ENCODE measurements at places on chromosomes 5 and 9.

- no peak for DNase-seq
Measured at GRCh38 chr5:59003124-59003523, 420.2 kb downstream of the RAB3C start.

- no peak for DNase-seq
Measured at GRCh38 chr5:103774721-103775120, 212.1 kb upstream of the NUDT12 start.

- DNase-seq, result no peak
Measured at GRCh38 chr5:109273594-109273993, 136.2 kb downstream of the PJA2 start.

- DNase-seq, result peak; percentile 28
Measured at GRCh38 chr5:176535101-176535663, 2.0 kb downstream of the RNF44 start.

GRCh38 chr9:26264709-26265601 lies 586.7 kb upstream of the TUSC1 start:
- DNase-seq, result no peak

DNA sequence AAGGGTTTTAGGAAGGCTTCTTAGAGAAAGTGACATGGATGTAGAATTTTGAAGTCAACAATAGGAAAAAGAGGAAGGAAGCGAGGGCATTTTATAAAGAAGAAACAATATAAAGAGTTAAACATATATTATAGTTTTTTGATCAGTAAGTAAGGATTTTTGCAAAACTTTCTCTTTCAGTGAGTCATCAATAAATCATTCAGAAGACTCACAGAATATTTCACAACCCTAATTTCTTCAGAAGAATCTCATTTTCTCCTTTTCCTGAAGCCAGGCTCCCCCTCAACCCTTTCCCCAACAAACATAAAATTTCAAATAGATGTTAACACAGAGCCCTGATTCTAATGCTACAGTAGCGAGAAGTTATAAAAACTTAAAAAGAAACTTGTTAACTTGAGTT lies 4.3 kb upstream of the COX7C start:
- DNase-seq, result no peak

- no peak for DNase-seq
Measured at GRCh38 chr9:6197330-6197729, 18.3 kb upstream of the IL33 start.

- no peak for DNase-seq
Measured at GRCh38 chr5:117318528-117318927, 743.9 kb upstream of the SEMA6A start.

- DNase-seq, result no peak
Measured at GRCh38 chr5:90983148-90983547, 400.0 kb downstream of the ARRDC3 start.

DNA sequence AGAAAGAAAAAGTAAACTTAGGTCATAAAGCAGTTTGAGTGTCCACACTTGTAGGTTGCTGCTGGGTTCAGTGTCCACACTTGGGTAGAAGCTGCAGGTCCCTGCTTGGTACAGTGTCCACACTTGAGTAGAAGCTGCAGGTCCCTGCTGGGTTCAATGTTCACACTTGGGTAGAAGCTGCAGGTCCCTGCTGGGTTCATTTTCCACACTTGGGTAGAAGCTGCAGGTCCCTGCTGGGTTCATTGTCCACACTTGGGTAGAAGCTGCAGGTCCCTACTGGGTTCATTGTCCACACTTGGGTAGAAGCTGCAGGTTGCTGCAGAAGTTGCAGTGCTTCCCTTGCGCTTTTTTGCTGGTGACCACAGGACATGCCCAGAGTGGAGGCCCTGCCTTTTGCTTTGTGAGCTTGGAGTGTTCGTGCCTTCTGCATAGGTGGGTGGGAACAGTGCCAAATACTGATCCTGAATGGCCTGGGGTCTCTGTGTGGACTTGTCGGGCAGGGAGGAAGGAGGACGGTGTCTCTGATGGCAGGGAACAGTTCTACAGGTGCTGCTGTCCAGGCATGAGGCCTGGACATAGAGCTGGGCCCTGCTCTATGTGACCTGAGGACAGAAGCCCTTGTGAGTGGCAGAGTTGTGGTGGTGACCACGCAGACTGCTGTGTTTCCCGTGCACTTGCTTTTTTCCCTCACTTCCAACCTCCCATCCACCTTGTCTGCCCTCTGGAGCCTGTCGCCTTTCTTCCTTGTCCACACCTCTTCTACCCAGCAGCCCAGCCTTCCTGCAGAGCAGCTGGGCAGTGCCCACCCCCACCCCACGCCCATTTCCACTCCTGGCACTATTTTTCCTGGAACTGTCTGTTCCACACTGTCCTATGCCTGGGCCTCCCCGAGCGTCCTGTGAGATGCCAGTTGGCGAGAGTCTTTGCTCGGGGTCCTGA lies 120.8 kb downstream of the EHMT1 start:
- DNase-seq, result no peak

DNA sequence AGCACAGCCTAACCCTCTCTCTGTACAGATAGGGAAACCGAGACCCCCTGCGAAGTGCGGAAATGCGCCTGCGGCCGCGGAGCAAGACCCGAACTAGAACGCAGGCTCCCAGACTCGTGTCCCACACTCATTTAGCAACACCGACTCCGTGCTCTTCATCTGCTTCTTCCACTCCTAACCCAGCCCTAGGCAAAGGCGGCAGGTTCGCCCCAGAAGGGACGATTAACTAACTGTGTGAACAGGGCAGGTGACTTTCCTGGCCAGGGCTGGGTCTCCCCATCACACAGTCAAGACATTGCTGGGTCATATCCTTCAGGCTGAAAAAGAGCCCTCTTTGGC lies 903 bp downstream of the CDX1 start:
- no peak for DNase-seq

GRCh38 chr5:138502121-138502520 lies 36.8 kb downstream of the EGR1 start:
- no peak for DNase-seq

DNA sequence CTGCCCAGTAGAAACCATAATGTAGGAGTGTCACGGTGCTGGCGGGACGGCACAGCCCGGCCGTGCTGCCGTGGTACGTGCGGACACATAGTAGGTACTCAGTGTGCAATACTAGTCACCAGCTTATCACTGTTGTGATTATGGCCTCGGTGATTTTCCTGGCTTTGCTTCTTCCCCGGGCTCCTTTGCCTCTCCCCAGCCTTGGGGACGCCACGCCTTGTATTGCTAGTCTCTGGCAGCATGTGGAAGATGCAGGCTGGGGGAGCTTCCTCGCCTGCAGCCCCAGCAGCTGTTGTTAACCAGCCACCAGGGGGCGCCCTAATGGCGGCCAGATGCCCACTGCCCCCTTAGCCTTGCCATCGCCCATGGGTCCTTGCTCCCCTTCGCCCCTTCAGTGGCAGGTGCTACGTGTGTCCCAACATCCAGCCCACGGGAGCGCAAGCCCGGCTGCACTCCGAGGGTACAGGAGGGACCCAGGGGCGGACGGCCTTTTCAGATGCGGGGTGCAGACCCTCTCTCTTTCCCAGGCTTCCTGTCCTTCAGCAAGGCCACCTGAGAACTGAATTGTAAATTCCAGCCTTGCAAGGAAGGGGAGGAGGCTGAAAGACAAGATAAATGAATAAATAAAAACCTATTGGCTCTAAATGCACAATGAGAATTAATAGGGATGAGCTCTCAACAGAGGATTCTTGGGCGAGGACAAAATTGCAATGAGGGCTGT lies 8.0 kb downstream of the NTNG2 start:
- peak; percentile 50 for DNase-seq

DNA sequence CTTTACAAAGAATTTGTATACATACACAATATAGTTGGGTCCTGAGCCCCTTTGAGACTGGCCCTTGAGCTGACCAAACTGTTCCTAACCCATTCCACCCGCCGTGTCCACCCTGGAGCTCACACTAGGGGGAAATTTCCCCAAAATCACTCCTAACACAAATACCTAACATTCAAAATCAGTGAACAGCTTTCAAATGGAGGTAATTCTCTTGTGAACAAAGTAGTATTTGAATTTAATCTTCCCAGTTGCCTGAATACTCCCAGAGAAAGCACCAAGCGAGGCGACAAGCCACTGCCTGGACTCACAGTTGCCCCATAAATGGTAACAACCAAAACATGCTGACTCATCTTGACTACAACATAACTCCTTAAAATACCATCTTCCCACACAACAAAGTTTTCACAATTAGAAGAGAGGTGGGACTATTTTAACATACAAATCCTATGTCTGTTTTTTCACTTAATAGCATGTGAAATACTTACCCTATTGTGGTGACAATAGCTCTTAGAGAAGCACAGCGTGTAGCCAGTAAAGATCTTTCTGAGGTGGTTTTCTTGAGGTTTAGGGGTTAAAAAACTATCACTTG lies 31.7 kb upstream of the SCAMP1 start:
- no peak for DNase-seq

DNA sequence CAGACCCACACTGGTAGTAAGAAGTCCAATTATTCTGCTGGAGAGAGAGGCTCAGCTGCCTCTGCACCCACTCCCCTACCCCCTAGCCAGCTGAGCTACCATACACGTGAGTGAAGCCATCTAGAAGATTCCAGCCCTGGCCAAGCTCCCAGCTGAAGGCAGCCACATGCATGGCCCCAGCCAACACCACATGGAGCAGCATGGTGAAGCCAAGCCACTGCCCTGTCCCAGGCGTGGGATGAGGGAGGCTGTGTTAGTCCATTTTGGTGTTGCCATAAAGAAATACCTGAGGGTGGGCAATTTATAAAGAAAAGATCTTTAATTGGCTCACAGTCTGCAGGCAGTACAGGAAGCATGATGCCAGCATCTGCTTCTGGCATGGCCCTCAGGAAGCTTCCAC lies 20.0 kb upstream of the VDAC1 start:
- no peak for DNase-seq

- DNase-seq, result no peak
Measured at GRCh38 chr9:28053096-28053777, 480.0 kb upstream of the C9orf72 start.

DNA sequence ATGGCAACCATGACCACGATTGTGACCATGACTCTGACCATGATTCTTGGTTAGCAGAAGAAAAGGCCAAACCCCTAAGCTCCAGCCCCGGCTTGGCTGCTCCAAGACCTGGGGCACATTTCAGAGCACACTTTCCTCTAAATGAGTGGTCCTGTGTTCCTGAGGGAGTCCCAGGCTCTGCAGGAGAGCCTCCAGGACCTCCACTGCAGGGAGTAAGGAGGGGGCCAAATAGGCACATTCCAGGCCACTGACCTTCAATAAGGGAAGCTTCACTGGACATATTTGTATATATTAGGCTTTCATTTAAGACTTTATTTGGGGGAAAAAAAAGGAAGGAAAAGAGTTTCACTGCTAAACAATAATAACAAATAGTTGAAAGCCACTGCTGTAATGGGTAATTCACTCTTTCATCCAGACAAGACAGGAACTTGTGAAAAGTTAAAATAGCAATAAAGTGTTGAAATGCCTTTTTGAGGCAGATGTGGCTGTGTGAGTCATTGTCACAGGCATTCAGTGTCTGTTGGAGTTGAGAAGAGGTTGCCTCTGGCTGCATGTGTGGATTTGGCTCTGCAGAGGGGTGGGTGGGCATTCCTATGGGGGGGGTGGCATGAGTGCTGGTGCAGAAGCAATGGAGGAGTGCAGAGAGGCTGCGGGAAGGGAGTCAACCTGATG lies 63.9 kb upstream of the TGFBR1 start:
- no peak for DNase-seq

DNA sequence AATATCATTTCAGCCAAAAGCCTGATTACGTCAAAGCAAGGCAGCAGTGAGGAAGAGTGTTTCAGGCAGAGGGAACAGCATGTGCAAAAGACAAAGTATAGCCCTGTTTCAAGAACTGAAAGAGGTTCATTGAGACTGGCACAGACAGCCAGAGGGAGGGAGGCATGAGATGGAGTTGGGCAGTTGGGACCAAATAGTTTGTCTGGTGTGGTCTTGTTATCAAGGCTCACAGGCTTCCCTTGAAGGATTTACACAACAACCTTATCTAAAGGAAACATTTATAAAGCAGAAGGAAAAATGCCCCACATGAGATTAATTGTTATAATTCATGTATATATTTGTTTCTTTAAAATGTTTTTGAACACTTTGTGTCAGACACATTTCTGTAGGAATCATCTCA lies 253.3 kb downstream of the DMAC1 start:
- no peak for DNase-seq

- DNase-seq, result no peak
Measured at GRCh38 chr9:8815931-8816330, 1016.4 kb upstream of the DMAC1 start.

GRCh38 chr5:150333400-150333799 lies 24.1 kb upstream of the TCOF1 start:
- DNase-seq, result no peak

GRCh38 chr9:133990366-133991213 lies 1.5 kb downstream of the VAV2 start:
- no peak for DNase-seq

DNA sequence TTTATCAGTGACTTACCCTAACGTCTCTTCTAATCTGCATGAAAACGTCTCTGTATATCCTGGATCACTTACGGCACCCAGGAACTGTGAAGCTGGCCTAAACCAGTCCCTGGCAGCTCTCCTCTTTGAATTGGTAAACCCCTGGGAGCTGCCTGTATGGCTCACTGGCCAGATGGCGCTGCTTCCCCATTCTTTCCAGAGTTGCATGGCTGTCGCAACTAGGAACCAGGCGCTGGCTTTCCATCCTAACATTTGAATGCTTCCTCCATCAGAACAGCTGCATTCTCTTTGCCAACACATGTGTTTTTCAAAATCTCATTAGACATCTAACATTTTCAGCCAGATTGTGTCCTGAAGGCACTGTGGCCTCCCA lies 8.0 kb upstream of the PCA3 start:
- no peak for DNase-seq

DNA sequence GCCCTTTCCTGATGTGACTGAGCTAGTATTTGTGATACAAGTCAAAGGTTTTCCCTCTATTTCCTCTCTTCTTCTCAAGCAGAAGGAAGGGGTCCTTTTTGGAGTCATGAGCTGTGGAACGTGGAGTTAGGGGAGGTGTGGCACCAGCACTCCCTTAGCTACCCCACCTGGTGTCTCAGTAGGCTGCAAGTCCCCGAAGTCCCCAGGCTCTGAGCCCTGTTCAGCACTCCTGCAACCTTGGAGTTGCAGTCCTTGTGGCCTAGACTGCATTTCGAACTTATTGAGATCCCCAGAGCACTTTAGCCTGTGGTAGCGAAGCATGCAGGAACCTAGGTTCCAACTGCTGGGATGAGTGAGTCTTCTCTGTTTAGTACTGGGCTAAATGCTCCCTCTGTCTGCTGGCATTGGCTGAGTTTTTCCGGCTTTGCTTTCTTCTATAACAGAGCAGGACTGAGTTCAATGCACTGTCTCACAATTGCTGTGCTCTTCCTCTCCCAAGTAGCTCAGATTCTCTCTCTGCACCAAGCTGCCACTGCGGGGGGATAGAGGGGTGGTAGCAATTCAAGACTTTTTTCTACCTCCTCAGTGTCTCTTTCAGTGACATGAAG lies 600.7 kb upstream of the CDH9 start:
- no peak for DNase-seq

DNA sequence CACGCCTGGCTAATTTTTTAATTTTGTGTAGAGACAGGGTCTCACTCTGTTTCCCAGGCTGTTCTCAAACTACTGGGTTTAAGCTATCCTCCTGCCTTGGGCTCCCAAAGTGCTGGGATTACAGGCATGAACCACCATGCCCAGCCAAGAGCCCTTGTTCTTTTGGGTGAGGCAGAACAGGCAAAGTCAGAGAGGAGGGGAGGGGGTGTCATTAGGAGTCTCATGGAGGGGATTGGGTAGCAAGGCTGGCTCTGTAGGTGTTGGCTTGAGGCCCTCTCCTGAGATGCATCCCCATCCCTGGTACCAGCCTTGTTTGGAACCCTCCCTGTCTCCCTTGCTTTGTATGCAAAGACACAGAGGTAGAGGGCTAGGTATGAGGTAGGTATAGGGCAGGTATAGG lies 24.1 kb downstream of the GSN start:
- DNase-seq, result no peak

All from stimulated activated naive CD4-positive, alpha-beta T cell treated with Interleukin-2 at 50 U/mL for 16 hours (primary cell).